Naive thymus-derived CD8-positive, alpha-beta T cell (primary cell): ENCODE measurements at places on chromosomes 13 and 19.

DNA sequence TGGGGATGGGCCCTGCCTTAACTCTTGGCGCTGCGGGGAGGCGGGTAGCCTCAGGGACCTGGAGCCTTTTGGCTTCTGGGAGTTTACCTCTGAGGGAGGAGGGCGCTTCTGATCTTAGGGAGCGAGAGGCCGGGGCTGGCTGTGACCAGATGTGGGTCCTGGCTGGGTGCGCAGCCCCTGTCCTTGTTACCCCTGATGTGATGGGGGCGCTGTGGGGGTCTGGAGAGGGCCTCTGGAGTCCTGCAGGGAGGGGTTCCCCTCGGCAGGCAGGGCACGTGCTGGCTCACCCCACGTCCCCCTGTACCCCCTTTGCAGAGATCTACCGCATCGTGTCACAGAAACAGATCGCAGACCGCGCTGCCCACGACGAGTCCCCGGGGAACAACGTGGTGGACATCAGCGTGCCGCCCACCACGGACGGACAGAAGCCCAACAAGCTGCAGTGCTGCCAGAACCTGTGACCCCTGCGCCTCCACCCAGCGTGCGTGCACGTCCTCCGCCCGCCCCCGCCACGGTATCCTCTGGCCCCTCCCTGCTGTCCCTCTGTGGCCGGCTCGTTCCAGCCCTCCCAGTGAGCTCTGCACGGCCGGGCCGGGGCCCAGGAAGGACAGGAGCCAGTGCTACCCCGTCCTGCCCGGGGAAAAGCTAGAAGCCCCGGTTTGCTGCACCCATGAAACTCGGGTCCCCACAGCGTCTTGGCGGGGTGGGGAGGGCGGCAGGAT lies 9.8 kb upstream of the MARCHF2 start:
- DNase-seq, result no peak

GRCh38 chr13:20803180-20803965 lies 29.6 kb upstream of the EEF1AKMT1 start:
- DNase-seq, result no peak

DNA sequence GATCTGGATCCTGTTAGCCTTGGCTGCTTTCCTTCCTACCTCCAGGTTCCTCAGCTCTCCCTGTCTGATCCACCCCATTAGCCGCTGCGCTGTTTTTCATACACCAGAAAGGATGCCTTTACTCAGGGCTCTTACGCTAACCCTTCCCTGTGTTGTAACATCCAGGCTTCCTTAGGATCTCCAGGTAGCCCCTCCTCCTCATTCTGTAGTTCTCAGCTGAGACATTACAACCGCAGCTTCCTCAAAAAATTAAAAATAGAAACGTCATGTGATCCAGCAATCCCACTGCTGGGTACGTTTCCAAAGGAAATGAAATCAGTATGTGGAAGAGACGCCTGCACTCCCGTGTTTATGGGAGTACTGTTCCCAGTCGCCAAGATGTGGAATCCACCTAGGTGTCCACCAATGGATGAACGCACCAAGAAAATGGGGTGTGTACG lies 18.4 kb upstream of the MYADM start:
- DNase-seq, result no peak

- no peak for DNase-seq
Observed at GRCh38 chr19:28075229-28075628, 1137.7 kb downstream of the UQCRFS1 start.

- DNase-seq, result peak; percentile 43
Observed at GRCh38 chr13:40980461-40980860, 38.7 kb downstream of the ELF1 start.

DNA sequence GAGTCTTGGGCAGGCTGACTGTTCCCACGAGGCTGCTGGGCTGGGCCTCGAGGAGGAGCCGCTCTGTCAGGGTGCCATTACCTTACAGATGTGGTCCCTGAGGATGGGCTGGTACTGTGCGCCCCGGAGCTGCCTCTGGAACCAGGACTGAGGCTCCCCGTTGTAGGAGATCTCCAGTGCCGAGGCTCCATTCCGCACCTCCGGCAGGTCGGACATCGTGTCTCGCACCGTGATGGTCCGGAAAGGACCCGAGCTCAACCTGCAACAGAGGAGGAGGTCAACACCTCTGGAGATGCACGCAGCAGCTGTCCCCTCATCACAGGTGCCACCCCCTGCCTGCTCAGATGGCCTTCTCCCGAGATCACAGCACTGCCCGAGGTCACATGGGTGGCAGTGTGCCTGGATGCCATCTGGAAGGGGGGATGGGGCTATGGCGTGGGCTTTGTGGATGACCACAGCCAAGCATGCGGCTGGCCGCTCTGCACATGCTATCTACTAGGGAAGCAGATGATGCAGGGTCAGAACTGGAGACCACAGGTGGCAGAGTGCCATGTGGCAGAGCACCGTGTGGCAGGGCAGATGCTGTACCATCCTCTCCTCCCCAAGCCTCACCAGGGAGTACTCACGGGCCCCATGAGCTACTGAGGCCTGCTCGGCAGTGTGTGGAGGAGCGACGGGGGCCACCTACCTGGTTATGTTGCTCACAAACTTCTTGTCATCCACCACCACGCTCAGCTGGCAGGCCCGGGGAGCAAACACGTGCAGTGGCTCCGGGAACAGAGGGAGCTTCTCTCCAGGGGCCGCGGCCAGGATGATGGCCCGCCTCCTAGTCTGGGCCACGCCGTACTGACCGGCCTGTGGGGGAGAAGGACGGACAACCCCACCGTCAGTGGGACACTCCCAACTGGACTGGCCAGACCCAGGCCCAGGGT lies 18.3 kb upstream of the EIF3G start:
- DNase-seq, result no peak
